ENCODE measurements at places on chromosomes 4 and X. TPM values are rescaled to one million over a fixed set of nuclear protein-coding genes. Genes with fewer than 3 reads are reported as not detected.

DNA sequence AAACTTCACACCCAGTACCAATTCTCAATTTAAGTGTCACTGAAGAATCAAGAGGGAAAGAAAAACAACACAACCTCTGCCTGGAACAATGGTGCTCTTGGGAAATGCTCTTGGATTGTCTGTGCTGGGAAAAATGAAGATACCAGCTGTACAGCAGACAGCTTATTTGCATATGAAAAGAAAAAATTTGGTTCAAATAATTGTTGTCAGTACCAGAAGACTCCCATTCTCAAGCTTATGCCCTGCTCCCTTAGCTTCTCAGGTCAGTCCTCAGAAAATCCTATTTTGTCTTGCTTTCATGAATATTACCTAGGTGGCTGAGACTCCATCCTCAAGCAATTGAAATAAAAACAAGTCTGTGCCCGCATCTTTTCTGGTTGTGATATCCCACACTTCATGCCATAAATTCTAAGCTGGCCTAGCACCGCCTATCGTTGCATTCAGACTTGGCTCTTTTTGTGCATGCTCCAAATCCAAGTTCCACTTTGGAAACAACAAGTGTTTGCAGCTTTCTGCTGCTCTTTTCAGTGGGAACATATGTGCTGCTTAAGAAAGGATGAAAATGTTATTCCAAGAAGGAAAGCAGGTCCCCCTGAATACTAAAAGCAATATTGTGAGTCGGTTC is 431.6 kb downstream of the INPP4B start:
- no peak for DNase-seq

DNA sequence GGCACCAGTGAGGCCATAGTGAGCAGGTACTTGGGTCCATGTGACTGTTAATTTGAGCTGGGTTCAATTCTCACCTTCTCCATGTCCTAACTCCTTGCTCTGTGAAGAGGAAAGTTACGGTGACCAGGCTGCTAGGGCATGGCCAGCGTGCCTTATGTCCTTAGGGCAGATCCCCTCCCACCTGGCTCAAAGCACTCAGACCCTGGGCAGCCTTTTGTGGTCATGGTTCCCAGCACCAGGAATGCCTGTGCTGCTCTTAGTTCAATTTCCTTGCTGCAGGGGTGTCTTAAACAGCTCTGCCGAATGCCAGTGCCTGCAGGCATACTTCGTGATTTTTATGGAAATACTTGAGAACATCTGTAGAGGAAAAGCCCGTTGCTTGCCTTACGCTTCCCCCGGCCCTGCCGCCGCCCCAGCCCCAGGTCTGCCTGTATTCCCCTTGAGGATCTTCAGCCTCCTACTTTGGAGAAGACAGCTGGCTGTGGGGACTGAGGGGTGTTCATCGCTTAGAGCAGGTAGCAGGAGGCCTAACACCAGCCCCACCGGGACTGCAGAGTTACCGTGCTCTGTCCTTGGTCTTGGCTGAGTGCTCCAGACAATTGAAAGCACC is 3.1 kb upstream of the CDK16 start:
- DNase-seq = no peak

- DNase-seq = peak; percentile 65
Measured at GRCh38 chr4:40190019-40190418, 6.8 kb upstream of the RHOH start.

DNA sequence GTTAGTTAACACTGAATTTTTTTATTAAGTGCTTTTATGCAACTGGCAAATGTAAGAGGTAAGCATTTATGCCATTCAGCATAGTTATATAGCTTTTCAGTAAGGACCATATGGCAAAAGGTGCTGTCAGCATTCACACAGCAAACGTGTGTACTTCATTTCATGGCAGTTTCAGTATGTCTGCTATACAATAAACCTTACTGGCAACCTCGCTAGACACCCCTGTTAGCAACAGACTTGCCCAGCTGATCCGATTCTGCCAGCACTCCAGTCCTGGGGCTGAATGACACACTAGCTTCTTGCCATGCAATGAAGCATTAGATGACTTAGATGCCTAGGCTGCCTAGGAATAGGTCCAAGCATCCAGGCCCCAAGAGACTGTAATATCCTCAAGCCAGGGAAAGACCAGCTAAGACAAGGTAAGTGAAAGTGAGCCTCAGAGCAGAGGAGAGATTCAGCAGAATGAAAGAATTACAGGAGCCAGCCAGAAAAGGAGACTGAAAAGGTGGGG is 47.3 kb upstream of the DOCK11 start:
- no peak for DNase-seq

- DNase-seq = no peak
Measured at GRCh38 chr4:94635177-94635576, 122.6 kb upstream of the BMPR1B start.

DNA sequence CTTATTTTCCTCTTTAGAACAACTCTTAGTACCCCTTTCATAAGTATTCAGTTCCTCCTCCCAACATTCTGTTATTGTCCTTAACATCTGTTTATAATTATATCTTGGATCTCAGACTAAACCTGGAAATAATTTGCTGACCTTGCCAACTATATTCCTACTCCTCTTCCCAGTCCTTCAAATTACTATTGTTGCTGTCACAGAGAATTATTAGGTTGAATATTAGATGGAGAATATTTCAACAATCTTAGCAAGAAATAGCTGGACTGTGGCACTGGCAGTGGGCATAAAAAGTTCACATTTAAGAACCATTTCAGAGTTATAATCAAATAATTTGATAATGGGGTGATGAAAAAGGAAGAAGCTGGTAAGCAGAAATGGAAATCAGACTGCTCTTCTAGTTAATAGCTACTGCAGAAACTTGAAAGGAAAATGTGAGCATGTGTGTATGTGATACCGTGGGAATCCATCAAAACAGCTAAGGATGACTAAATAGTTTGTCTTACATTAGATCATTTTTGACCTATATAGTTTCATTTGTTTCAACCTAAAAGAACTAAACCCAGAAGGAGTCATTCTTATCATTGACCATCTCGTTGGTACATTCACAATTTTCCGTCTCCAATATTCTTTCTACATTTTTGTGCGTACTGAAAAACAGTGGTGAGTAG is 43.3 kb upstream of the PRDM8 start:
- no peak for DNase-seq

DNA sequence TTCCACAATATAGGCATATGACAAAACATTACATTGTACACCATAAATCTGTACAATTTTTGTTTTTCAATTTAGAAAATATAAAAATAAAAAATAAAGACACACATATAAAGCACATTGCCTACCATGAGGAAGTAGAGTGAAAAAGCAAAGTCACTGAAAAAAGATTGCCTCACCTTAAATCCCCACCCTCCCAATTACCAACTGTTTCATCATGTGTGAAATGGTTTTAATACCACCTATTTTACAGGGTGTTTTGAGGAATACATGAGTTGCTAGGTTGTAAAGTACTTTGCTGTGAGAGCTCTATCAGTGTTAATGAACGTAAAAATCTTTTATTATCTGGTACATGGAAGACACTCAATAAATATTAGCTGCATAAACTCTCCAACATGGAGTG is 373.6 kb upstream of the NDST3 start:
- DNase-seq = no peak

GRCh38 chr4:106914223-106914622 is 121.9 kb downstream of the DKK2 start:
- no peak for DNase-seq

Gene TCEAL6
- not detected for total RNA-seq

Gene GABRE
- total RNA-seq = 22.1 TPM

Gene TMSB15B
- 0.49 TPM for total RNA-seq

Gene STPG2
- 0.41 TPM for total RNA-seq

All from mucosa of descending colon (tissue), 3 donors.